SHP77 (cell line): ENCODE measurements at places on chromosomes 4 and X.

DNA sequence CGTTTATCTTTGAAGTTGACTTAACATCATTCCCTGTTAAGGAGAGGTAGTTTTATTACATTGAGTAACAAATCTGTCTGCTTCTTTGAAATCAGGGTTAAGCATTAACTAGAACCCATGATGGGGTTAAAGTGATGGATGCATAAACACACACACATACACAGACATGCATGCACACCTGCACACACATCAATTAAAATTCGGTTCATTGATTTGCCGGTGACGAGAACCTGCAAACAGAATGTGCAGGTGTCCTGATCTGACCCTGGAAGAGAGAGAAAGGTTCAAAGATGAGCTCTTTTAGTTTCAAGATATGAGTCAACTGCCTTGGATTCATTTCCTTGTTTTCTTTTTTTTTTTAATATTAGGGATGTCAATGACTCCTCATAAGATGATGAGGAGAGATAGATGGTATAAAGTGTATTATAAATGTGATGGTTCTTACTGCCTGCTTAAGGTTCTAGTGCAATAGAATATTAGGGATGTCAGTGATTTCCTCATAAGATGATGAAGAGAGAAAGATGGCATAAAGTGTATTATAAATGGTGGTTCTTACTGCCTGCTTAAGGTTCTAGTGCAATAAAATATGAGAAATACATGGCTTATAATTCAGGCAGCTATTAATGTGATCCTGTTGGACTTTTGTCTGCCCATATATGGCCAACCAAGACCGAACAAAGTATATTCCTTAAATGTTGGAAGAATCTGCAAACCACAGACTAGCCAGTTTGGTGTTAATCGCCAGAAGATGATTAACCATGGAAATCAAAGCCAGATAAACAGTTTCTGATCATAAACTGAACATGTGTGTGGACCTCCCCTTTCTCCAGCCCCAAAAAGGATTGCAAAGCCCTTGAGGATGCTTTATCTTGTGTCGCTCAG is 14.1 kb upstream of the CD99 start:
- DNase-seq, result no peak

DNA sequence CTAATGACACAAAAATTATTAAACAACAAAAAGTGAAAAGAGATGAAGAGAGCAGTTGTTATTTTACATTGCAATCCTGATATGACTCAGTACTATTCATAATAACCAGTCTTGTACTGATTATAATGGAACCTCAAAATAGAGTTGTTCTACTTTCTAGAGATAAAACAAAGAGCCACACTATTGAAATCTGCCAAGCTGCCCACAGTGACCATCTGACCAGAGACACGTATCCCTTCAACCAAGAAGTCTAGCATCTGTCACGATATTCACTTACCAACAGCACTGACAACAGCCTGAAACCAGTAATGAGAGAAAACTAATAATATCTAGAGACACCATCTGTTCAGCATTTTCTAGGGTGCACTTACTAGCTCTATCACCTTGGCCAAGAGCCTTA is 466.7 kb downstream of the NKX6-1 start:
- DNase-seq, result no peak

- DNase-seq, result no peak
Measured at GRCh38 chr4:108849611-108850168, 86.8 kb upstream of the ETNPPL start.

GRCh38 chr4:150402871-150403272 is 179.1 kb upstream of the MAB21L2 start:
- DNase-seq, result peak; percentile 68

GRCh38 chr4:149247164-149247563 is 568.5 kb downstream of the IQCM start:
- no peak for DNase-seq

DNA sequence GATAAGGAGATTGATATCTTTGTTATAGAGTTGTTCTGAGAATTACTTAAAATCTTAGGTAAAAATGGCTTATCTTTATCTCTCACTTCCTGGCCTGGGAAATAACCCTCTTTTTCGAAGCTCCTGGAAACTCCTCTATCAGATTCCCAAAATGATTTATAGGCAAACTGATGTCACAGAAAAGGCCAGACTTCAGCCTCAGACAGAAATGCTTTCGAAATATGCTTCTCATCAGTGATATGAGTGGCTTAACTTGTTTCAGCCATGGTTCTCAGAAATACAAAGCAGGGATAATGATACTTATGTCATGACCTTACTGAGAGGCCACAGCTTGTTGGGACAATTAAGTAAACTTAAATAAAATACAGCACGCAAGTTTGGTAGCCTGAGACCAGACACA is 85.3 kb upstream of the HS3ST1 start:
- no peak for DNase-seq

- no peak for DNase-seq
Measured at GRCh38 chr4:3720466-3720865, 45.7 kb upstream of the ADRA2C start.

DNA sequence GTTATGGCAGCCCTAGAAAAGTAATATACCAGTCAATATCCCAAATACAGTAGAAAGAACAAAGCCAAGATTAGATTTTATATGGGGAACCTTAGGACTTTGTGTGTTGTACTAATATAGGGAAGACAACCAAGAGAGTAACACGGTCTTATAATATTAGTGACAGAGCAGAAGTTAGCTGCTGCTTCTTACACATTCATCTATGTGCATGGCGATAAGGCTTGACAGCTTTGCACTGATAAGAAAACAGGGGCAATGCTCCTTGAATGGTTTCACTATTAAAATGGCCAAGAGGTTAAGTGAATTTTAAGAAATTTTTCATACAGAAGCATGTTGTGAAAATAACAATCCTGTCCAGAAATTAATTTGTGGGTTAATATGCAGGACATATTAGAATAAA is 521.6 kb downstream of the CCSER1 start:
- no peak for DNase-seq

DNA sequence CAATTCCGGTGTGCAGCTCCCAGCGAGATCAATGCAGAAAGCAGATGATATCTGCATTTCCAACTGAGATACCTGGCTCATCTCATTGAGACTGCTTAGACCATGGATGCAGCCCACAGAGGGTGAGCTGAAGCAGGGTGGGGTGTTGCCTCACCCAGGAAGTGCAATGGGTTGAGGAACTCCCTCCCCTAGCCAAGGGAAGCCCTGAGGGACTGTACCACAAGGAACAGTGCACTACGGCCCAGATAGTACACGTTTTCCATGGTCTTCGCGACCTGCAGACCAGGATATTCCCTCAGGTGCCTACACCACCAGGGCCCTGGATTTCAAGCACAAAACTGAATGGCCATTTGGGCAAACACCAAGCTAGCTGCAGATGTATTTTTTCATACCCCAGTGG is 150.0 kb downstream of the TET2 start:
- DNase-seq, result no peak

GRCh38 chr4:156870861-156871260 is 100.7 kb downstream of the PDGFC start:
- DNase-seq, result no peak

GRCh38 chr4:156779042-156779441 is 192.6 kb downstream of the PDGFC start:
- DNase-seq, result no peak

GRCh38 chr4:47873877-47874541 is 36.1 kb upstream of the CORIN start:
- no peak for DNase-seq

DNA sequence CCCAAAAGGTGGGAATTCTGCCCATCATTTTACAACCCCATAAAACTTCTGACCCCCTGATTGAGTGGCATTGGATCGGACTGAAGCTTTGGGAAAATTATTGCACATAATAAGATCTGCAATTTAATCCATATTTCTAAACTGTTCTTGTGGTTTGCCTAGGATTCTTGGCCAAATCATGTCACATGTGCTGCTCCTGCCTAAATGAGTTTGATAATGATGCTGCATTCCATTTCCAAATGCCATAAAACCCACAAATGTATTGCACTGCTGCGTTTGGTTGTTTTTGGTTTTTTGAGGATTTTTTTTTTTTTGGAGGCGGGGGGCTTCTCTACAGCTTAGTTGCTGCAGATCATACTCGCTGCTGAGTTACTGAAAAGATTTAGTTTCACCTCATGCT is 153.6 kb downstream of the QDPR start:
- DNase-seq, result no peak

- peak; percentile 35 for DNase-seq
Measured at GRCh38 chrX:119790977-119791436, 423 bp downstream of the RPL39 start.

DNA sequence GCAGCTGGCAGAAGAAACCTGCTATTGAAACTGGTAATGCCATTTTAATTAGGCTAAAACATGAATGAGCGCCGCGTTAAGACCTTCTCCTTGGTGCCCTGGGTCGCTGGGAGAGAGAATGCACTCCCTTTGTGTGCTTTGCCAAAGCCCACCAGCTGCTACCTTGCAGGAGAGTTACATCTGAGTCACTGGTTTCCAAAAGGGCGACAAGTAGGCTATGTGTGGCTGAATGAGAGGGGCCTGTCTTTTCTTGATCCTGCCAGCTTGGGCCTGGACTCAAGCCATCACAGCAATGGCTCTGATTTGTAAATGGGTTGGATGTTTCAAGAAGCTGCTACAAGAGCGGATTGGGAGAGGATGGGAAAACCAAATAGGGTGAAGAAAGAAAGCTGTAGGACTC is 81.5 kb downstream of the NHS start:
- no peak for DNase-seq
